Lower lobe of right lung (tissue), 2 donors: ENCODE measurements at places on chromosomes 11 and 22. TPM values are rescaled to one million over a fixed set of nuclear protein-coding genes. Genes with fewer than 3 reads are reported as not detected.
A peak's percentile ranks its signal among the peaks of the same experiment; 100 is the strongest.

MS4A6E gene
- not detected for total RNA-seq

FGF19 gene
- not detected for total RNA-seq

- no peak for DNase-seq
Observed at GRCh38 chr11:131389582-131389981, 19.2 kb downstream of the NTM start.

GRCh38 chr22:30878516-30879414 lies 89.8 kb downstream of the MORC2 start:
- peak; percentile 30 for DNase-seq
